ENCODE measurements at places on chromosomes 1 and 21. TPM values are rescaled to one million over a fixed set of nuclear protein-coding genes. Genes with fewer than 3 reads are reported as not detected.

GRCh38 chr1:155011004-155011416, 8.4 kb downstream of the ZBTB7B start:
- DNase-seq, result no peak

GRCh38 chr1:31822766-31823165, 6.9 kb upstream of the SPOCD1 start:
- DNase-seq, result no peak

GRCh38 chr1:232611834-232612233, 18.1 kb downstream of the SIPA1L2 start:
- no peak for DNase-seq

DNA sequence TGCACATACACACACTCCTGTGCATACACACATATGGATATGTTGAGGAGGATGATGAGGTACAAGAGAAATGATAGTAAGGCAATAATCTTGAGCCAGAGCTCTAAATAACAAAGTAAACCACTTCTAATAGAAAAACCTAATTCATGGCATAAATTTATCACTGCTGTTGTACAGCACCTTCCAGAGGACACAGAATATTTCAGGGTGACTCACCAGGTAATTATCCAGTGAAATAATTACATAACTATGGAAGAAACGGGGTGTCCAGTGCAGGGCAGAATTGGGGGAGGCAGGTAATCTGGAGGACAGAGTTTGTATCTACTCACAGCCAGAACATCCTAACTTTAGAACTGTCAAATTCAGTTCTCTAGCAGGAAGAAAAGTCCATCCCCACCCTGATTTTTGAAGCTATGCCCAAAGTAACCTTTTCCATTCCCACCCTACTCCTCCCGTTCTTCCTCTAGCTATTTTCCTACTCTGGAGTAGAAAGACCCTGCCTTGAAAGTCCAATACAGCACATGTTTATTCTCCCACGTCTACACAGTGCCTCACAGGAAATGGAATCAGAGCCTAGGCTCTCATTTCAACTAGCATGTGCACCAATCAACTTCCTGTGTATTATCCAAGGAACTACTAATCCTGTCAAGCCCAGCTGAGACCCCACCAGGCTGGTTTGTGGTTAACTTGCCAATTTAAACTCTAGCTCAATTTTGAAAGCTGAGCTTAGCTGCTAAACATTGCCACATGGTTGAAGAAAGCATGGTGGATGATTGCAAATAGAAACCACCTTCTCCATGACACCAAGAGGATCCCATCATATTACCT, 96.6 kb downstream of the PTPN14 start:
- DNase-seq, result no peak

PM20D1 gene
- 2.0 TPM for polyA plus RNA-seq

All from urinary bladder (tissue), 4 donors.